ENCODE measurements at places on chromosomes 4 and X.

DNA sequence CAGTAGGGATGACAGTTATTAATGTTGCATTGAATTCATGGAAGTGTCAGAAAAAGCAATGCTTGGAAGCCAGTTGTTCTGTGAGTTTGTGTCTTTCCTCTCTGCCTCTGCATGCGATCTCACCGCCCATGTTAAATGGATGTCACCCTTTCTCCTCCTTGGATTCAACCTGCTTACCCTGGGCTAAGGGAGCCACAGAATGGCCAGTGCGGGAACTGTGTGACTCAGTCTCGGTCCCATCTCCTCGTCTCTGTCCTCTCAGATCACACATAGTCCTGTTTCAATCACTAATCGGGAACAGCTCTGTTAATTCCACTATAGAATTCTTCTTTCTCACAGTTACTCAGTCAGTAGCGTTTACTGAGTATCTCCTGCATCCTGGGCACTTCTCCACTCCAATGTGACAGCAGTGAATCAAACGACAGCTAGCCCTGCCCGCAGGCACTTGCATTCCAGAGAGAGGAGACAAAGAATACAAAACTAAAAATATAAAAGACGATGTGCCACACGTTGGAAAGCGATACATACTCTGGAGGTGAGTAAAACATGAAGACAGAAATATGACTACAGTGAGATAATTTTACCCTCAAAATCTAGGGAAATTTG is 53.6 kb upstream of the TLR3 start:
- DNase-seq: no peak

DNA sequence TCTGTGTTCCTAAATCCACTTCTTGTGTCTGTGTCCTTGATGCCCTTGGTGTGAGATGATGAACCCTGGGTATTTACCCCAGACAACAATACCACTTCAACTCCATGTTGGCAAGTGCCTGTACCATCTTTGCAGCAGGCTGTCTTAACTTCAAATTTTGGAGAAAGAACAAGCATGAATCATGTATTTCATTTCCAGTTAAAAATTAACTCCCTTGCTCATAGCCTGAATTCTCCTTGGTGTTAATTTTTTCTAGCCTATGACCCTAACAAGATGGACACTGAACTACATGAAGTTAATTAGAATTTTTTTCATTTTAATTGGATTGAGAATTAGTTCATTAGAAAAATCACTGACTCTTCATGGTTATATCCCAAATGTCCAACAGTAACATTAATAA is 267.8 kb upstream of the INTU start:
- DNase-seq: no peak

DNA sequence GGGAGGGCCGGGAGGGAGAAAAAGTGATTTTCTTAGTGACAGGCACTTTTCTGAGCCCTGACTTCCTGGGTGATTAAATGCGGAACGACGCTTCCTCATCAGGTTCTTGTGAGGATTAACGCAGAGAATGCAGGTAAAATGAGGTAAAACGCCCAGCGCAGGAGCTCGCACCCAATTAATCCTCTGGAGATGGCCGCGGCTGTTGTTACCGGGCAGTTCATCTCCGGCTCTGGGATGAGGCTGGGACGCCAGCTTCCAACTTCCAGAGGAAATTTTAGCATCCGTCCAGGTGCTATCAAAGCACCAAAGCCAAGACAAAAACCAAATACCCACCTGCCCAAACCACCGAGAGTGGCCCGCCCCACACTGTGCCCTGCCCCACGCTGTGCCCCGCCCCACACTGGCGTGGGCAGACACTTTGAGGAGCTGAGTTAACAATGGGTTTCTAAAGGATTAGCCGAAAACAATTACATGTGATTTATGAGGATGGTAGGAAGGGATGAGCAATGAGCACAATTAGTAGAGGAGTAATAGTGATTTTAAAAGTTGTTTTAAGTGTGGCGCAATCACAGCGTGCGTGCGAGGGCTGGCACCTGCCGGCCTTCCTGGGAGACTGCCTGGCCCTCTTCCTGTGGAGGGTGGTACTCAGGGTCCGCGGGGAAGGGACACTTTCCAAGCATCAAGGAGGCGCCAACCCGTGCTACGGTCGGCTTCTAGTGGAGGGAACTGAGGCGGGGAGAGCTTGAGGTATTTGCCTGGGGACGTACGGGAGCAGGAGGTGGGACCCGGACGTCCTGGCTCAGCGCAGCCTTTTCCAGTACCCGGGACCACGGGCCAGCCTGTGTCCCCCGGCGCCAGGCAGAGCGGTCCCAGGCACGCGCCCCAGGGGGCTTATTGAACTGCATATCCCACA is 41.6 kb upstream of the ADRA2C start:
- DNase-seq: no peak

DNA sequence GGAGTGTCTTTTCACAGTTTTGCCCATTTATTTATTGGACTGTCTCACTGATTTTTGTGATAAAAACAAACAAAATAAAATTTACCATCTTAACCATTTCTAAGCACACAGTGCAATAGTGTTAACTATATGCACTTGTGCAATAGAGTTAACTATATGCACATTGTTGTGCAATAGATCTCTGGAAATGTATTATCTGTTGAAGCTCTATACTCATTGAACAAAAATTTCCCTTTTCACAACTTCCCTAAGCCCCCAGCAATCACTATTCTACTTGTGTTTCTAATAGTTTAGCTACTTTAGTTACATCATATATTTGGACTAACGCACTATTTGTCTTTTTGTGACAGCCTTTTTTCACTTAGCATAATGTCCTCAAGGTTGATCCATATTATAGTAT is 59.7 kb upstream of the BEX4 start:
- DNase-seq: no peak

- no peak for DNase-seq
Observed at GRCh38 chr4:150828159-150828558, 186.9 kb downstream of the LRBA start.

DNA sequence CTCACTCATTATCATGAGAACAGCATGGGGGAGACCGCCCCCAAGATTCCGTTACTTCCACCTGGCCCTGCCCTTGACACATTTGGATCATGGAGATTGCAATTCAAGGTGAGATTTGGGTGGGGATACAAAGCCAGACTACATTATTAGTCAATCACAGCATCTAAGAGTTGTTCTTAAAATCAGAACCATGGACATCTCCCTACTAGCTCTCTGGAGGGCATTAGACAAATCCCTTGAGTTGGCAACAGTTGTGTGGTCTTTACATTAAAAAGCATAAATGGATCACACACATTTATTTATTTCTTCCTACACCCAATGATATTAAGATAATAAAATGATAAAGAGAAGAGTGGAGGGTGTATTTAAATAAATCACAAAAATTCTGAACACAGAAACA is 262.8 kb upstream of the VCX start:
- DNase-seq: no peak

DNA sequence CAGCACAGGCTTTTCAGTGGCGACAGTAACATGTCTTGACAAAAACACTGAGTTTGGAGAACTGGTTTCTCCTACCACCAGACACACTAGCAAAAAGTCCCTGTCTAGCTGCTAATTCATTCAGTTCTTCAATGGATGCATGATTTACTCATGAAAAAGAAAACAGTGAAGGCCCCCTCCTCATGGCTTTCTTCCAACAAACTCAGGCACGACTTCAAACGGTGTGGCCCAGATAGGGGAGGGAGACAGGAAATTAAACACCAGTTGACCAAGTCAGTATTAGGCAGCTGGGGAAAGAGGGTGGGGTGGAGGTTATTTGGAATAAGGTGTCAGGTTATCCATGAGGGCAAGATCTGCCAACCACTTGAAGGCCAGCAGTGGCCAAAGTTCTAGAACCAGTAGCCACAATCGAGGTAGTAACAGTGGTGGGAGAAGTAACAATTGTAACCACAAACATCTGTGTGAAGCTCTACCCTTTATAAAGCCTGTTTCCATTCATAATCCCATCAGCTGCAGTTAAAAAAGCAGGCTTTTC is 60.2 kb downstream of the SEPSECS start:
- no peak for DNase-seq

DNA sequence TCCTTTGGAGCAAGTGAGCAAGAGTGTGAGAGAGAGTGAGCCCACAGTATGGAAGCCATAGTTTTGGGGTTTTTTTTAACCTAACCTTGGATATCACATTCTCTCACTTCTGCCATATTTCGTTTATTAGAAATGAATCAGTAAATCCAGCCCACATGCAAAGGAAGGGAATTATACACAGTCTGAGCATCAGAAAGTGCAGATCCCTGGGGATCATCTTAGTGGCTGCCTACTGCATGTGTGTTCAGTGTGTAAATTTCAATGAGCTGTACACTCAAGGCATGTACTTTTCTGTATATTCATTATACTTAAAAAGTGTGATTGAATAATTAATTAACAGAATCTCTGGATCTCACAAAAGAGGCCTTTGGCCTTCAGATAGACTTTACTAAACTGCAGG is 133.8 kb upstream of the PRPS2 start:
- DNase-seq: no peak

DNA sequence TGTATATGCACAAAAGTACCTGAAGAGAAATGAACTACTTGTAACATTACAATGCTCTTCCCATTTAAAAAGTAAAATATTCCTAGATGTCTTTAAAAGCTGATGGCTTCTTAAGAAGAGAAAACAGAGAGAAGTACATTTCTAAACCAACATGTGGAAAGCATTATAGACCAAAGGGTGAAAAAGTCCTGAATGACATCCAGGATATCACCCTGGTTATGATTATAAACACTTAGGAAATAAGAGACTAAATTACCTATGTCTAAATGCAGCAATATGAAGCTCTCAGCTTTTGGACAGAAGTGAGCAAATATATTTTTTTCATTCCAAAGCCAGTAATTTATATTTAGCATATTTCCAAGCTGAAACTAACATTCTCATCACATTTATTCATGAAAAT is 21.7 kb upstream of the EGFL6 start:
- DNase-seq: no peak

GRCh38 chrX:154718616-154719015 is 32.3 kb downstream of the GAB3 start:
- no peak for DNase-seq

DNA sequence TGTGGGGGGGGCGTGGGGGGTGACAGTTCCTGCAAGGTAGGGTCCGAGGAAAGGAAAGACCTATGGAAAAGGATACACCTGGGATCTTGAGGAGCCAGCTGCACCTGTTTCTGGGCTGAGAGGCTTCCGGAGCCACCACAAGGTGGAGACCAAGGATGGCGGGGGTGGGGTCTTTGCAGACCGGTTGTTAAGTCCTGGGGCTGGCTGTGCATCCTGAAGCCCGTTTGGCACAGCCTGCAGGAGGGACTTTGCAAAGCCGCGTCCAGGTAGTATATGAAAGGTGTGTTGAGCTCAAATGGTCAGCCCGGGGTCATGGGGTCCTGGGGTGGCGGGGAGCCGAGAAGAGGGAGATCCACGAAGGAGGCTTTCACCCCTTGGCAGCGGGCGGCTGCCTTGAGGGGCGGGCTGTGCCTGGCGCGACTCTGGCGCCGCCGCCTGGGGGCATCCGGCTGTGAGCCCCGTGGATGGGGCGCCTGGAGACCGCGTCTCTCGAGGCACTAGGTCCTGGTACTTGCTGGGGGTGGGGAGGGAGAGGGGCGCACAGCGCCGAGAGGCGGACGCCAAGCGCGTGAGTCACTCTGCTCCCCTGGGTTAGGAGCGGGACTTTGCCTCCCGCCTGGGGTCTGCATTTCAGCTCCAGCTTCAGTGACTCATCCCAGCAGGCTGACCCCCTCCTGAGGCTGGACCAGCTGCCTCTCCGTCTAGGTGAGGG is 58.2 kb upstream of the DYNLT3 start:
- peak; percentile 32 for DNase-seq

- no peak for DNase-seq
Observed at GRCh38 chr4:141909541-141909940, 273.2 kb downstream of the IL15 start.

Measured in left hindlimb (tissue), 1 donor.